ENCODE measurements at places on chromosomes 2 and 18. TPM values are rescaled to one million over a fixed set of nuclear protein-coding genes. Genes with fewer than 3 reads are reported as not detected.

- DNase-seq, result no peak
Measured at GRCh38 chr2:162478721-162479129, 134.8 kb downstream of the GCA start.

MATN3 gene
- 0.08 TPM for total RNA-seq

CXCR1 gene
- total RNA-seq, result 0.30 TPM

CYB5A gene
- 984 TPM for total RNA-seq

DNA sequence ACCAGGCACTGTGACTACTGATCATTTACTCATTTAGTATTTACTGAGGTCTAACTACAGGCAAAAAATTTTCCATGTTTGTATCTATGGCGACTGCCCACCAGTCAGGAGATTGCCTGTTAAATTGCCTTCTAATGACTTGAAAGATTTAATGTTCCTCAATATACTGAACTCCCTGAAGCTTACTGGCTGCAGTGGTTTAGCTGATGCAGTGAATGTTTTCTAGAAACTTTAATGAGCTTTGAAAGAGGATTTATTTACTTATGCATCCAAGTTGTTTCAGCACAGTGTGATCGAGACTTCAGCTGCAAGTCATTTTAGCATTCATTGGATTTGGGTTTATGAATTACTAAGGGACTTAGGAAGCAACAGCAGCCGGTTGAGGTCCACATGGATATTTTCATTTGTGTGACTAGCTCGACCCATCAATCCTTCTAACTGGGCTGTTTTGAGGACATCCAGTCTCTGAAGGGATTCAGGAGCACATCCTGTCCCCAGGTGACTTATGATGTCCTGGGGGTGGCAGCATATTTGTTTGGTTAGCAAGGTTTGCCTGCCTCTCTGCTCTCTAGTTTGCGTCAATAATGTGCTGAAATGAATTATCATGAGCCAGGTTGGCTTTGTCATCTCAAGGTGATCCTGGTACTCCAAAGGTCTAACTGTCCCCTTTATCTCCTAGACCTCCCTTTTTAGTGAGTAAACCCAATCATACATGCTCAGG, 26.8 kb downstream of the ACMSD start:
- peak; percentile 87 for DNase-seq

DNA sequence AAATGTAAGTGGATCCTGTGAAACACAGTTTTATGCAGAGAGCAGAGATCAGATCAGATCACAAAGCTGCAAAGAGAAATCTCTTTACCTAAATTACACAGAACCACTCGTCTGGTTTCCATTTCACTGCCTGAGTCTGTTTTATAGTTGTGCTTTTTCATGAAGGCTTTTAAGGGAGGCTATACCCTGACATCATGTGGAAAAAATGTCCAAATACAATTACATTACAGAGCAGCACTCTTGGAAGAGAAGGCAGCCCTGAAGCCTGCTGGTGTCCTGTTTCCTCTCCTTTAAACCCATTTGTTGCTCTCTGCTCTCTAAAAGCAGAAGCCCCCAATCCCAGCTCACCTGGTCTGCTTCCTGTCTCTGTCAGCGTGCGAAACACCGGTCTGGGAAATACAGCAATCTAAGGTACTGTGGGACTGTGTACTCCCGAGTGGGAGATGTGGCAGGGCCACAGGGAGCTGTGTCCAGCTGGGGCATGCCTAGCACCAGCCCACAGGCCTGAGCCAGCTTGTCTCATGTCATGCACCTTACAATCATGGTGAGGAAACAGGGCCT, 24.8 kb upstream of the ZFP36L2 start:
- DNase-seq, result no peak

TMEM169 gene
- total RNA-seq, result 1.5 TPM

- DNase-seq, result no peak
Measured at GRCh38 chr2:17813010-17813741, 3.1 kb upstream of the MSGN1 start.

DNA sequence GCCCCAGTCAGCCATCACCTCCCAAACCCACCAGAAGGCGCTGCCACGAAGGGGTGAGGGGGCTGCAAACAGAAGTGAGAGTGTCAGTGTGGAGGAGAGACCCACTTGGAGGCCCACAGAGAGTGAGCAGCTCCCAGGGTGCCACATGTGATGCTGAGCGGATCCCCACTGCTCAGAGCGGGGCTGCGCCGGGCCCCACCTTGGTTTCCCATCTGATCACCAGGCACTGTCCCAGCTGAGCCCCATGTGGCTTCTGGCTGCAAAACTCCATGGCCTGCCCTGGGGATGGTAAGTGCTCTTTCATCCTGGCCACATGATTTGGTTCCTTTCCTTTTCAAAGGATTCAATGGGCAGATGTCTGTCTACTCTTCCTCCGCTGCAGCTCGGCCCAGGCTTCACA, 23.8 kb downstream of the SNORC start:
- DNase-seq, result no peak

HNMT gene
- total RNA-seq, result 46.2 TPM

DNA sequence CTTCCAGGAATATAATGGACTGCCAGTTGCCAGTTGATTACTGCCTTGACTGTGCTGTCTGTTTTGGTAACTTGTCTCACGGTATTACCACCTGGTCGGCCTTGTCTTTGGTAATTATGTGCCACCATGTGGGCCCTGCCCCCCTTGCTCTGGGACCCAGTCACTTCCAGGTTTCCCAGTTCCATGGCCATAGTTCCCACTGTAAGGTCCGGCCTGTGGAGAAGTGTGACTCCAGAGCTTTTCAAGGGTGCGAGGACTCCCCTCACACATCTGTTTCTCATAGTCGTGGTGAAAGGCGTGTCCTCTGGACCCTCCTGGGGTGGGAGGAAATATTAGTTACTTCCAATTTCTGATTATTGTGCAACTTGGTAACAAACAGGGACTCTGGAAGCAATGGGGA, 150.5 kb downstream of the SEPTIN10 start:
- DNase-seq, result no peak

RBM45 gene
- total RNA-seq, result 4.0 TPM

DNA sequence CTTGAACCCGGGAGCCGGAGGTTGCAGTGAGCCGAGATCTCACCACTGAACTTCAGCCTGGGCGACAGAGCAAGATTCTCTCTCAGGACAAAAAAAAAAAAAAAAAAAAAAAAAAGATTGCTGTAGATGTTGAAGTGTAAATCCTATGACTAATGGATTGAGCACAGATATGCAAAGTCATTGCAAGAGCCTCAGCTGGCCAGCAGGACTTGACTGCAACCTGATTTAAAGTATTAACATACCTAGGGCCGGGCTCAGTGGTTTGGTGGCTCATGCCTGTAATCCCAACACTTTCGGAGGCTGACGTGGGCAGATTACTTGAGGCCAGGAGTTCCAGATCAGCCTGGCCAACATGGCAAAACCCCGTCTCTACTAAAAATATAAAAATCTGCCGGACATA, 103.4 kb upstream of the MSH2 start:
- DNase-seq, result no peak

LYG1 gene
- total RNA-seq, result 0.65 TPM

GRCh38 chr2:19943189-19943588, 41.4 kb upstream of the TTC32 start:
- no peak for DNase-seq

GRCh38 chr18:72470391-72470790, 73.8 kb downstream of the CBLN2 start:
- no peak for DNase-seq

DNA sequence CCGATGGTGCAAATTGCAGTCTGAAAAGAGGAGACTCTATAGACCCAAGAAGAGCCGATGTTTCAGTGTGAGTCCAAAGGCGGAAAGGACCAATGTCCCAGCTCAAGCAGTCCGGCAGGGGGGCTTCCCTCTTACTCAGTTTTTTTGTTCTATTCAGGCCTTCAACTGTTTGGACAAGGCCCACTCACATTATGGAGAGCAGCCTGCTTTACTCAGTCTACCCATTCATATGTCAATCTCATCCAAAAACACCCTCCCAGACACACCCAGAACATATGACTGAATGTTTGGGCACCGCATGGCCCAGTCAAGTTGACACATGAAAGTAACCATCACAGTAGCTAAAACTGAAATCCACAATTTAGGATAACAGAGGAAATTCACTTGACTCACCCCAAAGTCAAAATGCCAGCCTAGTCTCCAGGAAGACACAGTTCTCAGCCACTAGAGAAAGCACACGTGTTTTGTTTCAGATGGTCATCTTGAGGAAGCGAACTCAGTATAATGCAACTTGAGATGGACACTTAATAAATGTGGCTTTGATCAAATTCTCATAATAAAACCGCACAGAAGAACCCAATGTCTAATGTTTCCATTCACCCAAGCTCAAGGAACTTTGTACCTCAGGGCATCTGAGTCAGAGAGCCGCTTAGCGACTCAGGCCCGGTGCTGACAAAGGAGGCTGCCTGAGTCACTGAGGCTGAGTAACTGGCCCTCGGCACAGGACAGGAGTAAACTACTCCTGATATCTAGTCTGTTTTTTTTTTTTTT, 2.4 kb downstream of the FHL2 start:
- DNase-seq, result no peak

- DNase-seq, result no peak
Measured at GRCh38 chr2:19801367-19802080, 100.3 kb downstream of the TTC32 start.

DNA sequence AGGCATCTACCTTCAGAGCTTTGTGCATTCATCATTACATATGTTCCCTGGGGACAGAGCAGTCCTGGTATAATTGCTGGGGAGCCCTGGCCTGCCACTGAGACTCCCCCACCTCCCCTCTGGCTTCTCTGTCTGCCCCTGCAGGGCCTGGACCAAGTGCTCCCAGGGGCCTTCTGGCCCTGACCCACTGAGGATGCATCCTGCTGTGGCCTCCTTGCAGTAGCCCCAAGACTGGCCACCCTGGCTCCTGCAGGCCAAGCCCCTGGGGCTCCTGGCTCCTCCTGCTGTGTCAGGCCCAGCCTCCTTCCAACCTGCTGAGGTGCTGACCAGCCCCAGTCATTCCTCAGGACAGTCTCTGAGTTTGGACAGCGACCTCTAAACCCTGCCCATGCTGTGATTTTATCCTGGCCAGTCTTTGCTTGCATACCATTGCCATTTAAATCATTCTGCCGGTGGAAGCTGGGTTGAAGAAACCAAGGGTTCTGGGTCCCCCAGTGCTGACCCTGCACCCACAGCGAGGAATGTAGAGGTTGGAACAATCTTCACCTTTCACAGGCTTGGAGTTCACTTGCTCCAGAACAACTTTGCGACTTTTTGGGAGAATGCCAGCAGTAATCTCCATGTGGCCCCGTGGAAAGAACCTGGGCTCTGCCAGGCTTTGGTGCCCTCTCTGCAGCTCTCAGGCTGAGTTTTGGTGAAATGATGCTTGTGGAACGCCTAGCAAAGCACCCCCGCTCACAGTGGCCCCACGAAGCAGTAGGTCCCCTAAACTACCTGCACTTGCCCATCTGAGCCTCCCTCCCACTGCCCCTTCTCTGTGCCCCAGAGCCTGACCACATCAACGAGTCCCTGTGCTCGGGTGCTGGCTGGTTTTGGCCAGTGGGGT, 167.3 kb upstream of the GLI2 start:
- no peak for DNase-seq

GALNT3 gene
- total RNA-seq, result 1.1 TPM

GRCh38 chr2:237438080-237438940, 24.3 kb upstream of the COL6A3 start:
- no peak for DNase-seq

- DNase-seq, result no peak
Measured at GRCh38 chr2:105873281-105873680, 128.6 kb downstream of the NCK2 start.

GRCh38 chr2:127208313-127208712, 11.8 kb downstream of the CYP27C1 start:
- no peak for DNase-seq

RAMP1 gene
- total RNA-seq, result 10.0 TPM

- DNase-seq, result no peak
Measured at GRCh38 chr2:225002656-225003045, 39.6 kb downstream of the DOCK10 start.

GRCh38 chr2:30293303-30293921, 62.1 kb downstream of the LBH start:
- DNase-seq, result no peak

DNA sequence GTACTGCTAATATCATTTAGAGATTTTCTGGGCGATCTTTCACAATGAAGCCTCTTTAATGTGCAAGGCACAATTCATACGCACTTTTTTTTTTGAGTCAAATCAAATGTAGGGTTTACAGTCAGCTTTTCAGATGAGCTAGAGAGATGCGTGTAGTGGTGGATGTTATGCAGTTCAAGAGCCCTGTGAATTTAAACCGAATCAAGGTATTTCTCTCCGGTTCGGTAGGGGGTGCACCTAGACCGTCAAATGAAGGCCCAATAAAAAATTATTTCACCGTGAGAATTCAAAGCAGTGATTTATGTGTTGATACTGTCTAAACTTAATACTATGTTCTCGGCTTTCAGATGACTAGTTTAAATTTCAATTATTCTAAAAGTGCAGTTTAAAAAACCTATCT, 1.1 kb downstream of the PTH2R start:
- no peak for DNase-seq

- no peak for DNase-seq
Measured at GRCh38 chr2:204401114-204401513, 144.2 kb upstream of the PARD3B start.

SPC25 gene
- total RNA-seq, result 0.35 TPM

DNA sequence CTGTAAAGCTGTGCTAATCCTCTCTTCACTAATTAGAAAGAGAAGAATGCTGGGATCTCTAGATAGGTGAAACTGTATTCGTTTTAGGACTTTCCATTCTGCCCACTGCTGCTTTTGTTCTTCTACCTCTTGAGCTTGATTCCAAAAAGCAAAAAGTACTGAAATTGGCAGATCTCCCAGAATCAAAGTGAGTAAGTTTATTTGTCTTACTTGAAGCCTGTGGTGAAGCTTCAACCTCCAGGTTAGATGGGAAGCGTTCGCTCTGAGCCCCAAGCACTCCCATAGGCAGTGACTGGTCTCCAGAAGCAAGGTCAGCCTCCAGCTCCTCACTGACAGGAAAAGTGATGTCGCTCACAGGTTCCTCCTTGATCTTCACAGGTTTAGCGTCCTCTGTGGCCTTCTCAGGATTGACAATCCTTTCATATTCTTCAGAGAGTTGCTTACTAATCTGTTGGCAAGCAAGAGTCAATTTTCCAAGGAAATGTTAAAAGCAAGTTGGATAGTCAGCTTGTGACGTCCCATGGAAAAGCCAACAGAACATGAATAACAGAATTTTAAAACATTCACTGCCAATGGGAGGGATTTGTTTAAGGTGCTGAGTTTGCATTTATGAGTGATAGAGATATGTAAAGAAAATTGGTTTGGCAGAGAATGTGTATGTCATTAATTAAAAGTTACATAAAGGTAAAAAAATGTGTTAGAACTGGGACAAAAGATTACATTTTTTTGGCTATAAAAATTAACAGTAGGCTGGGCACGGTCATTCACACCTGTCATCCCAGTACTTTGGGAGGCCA, 8.1 kb downstream of the SUPT7L start:
- DNase-seq, result no peak

C2orf81 gene
- total RNA-seq, result 0.38 TPM

Data from left lobe of liver (tissue), 2 donors.